ENCODE measurements at places on chromosomes 5 and 9.

DNA sequence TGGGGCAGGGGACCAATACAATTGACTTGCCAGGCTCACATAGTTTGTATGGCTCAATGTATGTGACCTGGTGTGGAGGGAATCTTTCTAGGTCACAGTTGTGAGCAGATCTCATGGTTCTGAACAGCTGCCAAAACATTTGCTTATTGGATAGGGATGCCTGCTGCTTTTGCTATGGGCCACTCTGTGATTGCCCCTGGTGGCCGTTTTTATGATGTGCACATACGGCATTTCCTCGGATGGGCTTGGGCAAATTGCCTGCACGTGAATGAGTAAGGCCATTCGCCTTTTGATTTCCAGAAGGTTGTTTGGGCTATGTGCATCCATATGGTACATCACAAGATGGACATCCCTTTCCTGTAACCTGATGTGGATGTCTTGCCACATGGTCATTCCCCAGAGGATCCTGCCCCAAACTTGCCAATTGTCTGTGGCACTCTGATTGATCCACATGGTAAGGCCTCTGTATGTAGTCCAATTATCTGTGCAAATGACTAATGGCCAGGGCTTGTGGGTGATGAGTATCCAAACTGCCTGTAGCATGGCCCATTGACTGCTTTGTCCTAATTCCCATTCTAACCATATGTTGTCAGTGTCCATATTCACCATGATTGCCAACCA, 10.7 kb upstream of the SLC22A4 start:
- no peak for DNase-seq

DNA sequence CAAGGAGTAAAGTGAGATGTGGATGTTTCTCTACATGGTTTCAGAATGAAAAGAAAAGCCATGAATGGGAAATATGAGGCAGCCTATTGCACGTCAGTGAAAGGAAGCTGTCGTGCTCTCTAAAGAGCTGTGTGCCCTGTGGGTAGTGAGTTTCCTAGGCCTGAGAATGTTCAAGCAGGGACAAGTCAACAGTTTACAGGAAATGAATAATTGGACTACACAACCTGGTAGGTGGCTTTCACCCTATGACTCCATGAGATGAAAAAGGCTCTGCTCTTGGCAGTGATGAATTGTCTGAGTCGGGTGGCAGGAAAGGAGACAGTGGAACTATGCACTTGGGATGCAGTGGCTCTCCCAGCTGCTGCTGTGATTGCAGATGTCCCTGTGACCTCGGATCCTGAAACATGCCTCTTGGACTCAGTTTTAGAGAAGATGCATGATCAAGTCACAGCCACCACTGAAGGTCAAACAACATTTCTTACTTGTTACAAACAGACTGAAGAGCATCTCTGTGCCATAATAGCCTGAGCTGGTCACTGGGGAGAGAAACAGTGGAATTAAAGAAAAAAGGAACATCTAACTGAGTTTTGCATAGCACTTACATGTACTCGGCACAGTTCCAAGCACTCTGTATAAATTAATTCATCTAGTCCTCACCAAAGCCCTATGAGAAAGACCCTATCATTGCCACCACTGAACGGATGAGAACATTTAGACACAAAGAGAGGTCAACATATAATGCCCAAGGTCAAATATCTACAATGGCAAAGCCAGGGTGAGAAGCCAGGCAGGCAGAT, 293.7 kb downstream of the SPOCK1 start:
- DNase-seq, result no peak

DNA sequence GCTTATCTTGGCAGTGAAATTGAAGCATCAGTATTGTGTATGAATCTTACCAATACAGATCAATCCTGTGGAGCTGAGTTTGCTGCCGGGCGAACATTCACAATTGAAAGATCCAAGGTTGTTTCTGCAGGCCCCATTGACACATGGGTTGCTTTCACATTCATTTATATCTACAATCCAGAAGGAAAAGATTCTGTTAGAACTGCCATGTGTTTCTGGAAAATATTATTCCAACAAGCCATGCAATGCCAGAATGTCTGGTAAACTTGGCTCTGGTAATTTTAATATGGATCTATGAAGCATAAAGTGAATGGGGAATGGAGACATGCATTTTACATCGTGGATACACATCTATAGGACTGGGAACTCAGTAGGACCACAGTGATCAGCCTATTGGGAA, 180.8 kb downstream of the FBN2 start:
- no peak for DNase-seq

DNA sequence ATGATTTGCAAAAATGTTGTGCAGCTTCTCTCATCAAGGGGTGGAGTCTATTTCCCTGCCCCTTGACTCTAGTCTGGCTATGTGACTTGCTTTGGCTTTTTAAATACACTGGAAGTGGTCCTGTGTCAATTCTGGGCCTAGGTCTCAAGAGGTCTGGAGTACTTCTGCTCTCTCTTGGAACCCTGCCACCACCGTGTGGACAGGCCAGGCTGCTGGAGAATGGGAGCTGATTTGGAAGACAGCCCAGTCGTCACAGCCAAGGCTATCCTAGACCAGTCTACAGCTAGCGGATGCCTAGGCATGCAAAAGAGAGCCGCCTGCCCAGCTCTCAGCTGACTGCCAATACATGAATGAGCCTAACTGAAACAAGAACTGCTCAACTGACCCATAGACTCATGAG, 56.7 kb upstream of the CLINT1 start:
- DNase-seq, result peak; percentile 24

GRCh38 chr9:19192202-19193028, 38.1 kb upstream of the DENND4C start:
- DNase-seq, result no peak

DNA sequence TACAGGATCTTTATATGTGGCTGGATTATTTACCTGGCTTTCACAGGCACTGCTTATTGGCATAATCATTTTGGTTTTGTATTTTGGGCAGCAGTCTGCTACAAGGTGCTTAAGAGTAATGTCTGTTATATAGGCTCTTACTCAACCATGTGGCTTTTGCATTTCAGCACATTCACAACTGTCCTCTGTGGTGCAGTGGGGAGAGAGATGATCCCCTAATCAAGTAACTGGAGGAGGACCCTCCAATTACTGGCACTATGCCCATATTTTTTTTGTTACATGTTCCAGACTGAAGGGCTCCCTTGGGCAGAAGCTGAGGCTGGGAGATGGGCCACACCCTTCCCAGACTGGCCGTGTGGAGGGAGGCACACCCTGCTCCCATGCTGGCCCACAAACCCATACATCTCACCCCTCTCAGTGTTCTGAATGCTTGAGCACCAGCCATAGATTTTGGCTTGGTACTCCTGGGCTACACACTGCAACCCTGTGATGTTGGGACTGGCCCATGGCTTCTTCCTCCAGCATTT, 173.5 kb downstream of the FAM174A start:
- no peak for DNase-seq

GRCh38 chr9:32177396-32177795, 207.0 kb upstream of the ACO1 start:
- DNase-seq, result no peak

DNA sequence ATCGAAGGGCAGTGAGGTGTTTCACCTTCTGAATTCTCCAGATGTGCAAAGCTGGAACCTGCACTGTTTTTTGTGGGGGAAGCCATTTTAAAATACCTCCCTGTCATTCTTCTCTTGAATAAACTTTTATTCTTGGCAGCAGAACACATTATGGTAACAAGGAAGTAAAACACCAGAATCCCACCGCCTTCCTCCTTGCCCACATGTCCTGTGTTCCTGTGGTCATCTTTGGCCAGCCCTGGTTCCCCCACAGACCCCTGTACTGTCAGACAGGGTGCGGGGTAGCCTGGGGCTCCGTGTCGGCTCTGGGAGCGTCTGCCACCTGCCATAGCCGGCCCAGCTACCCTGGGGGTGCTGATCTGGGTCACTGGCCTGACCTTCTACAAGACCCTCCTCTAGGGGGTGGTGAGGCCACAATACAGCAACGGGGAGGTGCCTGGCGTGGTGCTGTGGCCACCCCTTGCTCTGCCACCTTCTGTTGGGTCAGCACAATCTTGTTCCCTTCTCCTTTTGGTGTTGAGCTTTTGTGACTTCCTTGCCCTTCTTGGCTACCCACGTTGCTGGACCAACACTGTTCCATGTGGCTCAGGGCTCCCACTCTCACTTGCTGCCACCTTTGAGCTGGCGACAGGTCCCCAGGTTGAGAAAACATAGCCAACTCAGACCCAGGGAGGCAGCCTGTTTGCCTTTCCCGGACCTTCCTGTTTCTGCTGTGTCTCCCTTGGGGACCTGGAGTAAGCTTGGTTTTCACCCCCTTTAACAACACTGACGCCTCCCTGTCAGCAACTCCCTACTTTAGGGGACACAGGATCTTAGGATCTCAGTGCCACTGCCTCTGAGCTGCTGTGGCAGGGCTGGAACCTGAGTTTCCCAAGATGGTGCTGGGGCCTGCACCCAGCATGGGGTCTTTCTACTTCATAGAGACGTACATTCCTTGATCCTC, 4.8 kb downstream of the WNK2 start:
- no peak for DNase-seq

GRCh38 chr5:86666981-86667380, 49.2 kb downstream of the COX7C start:
- no peak for DNase-seq

GRCh38 chr5:56640763-56641406, 174.5 kb upstream of the MAP3K1 start:
- DNase-seq, result no peak

GRCh38 chr5:74337984-74338310, 302.6 kb downstream of the ENC1 start:
- DNase-seq, result no peak

DNA sequence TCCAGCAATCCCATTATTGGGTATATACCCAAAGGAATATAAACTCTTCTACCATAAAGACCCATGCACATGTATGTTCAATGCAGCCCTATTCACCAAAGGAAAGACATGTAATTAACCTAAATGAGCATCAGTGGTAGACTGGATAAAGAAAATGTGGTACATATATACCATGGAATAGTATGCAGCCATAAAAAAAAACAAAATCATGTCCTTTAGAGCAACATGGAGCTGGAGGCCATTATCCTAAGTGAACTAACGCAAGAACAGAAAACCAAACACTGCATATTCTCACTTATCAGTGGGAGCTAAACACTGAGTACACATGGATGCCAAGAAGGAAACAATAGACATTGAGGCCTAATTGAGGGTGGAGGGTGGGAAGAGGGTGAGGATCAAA, 27.8 kb downstream of the DTWD2 start:
- DNase-seq, result no peak

DNA sequence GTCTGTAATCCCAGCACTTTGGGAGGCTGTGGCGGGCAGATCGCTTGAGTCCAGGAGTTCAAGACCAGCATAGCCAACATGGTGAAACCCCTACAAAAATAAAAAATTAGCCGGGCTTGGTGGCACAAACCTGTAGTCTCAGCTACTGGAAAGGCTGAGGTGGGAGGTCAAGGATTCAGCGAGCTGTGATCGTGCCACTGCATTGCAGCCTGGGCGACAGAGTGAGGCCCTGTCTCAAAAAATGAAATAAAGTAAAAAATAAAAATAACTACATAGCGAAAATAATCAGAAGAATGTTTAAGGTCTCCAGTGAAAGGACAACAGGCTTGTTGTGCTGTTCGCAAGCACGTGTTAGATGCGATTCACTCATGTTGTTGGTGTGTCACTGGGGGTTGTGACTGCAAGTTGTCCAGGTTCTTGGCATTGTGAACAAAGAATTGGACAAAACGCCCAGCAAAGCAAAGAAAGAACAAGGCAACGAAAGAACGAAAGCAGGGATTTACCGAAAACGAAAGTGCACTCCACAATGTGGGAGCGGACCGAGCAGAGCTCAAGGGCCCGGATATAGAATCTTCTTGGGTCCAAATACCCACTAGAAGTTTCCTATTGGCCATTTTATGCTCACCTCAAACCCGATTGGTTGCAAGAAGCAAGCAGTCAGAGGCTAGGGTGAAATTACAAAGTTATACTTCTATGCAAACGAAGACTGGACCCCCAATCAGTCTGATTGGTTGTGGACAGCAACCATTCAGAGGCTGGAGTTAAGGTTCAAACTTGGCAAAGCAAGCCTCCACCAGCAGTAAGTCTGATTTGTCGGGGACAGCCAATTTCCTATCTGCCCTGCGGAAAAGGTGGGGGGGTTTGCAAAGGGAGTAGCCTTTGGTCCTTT, 844 bp upstream of the MCCC2 start:
- no peak for DNase-seq

- no peak for DNase-seq
These were observed 157.5 kb downstream of the DMRT2 start for GRCh38 chr9:1207686-1208085.

DNA sequence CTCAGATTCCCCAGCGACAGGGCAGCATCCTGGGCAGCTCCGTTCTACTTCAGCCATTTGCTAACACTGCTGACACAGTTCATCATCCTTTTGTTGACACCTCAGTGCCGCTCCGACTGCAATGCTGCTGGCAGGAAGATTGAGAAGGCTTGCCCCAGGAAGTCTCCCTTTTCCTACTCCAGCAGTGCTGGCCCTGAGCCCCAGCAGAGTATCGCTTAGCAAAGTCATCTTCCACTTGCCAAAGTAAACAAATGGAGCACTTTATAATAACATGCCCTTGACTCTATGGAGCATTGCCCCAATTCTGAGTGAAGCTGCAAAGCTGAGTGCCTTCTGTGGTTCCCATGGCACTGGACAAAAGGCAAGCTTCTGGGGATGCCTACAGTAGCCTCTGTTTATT, 32.2 kb downstream of the PRLR start:
- no peak for DNase-seq

- DNase-seq, result no peak
These were observed 308.9 kb upstream of the MPDZ start for GRCh38 chr9:13588151-13589033.

DNA sequence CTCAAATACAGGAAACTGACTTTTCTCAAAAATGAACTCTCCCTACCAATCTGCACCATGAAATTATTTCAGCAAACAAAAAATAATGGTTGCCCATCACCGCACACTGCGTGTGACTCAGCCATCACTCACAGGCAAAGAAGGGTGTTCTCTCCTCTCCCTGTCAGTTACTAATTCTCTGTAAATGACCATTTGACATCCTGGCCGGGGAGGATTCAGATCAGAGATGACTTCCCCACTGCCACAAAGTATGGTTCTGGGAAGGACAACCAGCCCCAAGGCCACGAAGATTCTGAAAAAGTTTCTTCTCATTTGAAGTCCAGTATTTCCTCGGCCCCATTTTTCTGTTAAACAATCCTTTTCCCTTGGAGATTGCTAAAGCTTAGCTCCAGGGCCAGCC, 199.4 kb downstream of the AUH start:
- no peak for DNase-seq

DNA sequence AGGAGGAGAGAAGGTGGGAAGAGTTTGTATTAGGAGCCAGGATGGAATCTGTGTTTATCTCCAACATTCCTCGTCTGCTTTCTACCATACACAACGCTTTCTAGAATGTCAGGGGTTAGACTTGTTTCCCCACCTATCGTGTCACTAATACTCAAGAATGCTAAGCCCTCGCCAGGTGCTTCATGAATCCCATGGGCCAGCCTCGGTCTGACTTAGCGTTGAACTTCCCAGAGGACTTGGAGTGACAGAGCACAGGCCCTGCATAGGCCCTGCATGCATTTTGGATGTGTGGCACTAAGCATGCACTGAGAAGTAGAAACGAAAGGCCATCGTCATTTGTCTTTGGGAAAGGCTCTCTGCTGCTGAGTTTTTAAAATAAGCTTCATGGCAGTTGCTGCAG, 328.7 kb downstream of the NSG2 start:
- no peak for DNase-seq

GRCh38 chr5:174378121-174378874, 332.8 kb downstream of the NSG2 start:
- DNase-seq, result no peak
